ENCODE measurements at places on chromosomes 6 and 20.

DNA sequence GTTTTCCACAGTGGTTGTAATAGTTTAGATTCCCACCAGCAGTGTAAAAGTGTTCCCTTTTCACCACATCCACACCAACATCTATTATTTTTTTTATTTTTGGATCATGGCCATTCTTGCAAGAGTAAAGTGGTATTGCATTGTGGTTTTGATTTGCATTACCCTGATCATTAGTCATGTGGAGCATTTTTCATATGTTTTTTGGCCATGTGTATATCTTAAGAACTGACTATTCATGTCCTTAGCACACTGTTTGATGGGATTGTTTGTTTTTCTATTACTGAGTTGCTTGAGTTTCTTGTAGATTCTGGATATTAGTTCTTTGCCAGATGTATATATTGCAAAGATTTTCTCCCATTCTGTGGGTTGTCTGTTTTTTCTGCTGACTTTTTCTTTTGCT is 820.1 kb downstream of the TENT5A start:
- DNase-seq: no peak

DNA sequence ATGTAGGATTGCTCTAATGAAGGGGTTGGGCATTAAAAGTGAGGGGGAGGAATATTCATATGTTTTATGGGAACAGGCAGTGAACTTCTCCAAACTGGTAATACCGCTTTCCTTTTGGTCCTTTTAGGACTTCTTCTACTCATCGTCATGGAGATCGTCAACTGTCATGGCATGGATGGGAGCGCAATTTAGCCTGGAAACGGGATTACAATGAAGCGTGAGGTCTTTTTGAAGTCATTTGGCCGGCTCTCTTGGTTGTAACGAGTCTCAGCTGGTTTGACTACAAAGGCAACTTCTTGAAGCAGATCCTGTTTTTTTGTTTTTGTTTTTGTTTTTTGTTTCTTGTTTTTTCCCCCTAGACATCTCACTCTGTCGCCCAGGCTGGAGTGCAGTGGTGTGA is 1.4 kb upstream of the HLA-E start:
- no peak for DNase-seq

DNA sequence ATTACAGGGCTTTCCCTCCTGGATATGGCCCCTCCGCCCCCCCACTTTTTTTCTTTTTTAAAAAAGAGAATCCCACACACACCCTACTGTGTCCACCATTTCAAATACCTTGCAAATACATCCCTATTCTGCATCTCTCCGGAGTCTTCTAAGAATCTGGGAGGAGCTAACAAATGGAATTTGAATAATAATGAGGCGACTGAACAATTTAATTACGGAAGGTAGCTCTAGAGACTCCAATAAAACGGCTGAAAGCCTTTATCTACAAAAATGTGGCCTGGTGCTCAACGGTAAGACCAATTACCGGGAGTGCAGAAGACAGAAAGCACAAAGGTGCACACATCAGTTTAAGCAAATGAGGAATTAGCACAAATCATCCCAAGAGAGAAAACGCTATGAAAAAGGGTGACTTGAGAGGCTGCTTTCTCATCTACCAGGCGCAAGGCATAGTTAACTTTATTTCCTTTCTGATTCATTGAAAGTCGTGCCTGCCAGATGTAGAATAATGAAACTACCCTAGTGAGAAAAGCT is 1.8 kb downstream of the RRAGD start:
- no peak for DNase-seq

GRCh38 chr6:36626636-36627035 is 32.5 kb downstream of the SRSF3 start:
- DNase-seq: no peak

DNA sequence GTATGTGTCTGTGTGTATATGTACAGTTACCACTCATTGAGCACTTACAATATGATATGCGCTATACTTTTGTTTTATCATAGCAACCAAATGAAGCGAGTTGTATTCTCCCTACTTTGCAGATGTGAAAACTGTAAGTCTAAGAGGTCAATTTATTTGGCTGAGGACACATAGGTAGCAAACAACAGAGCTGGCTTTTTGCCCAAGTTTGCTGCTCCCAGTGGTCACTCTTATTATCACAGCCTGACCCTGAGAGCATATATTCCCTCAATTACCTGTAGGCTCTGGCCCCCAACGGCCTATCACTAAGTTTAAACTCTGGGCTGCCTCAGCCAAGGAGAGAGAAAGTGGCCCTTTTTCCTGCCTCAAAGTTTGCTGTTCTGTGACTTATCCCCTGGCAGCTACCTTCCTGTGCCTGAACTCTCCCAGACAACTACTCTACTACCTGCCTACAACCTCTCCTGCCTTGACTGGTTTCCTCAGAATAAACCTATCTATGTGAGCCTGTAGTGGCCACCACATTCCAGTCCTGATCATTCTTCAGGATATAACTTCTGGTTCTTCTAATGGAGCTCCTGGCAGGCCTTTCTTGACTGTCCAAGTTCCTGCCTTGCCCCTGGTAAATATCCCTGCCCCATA is 221.8 kb downstream of the FRK start:
- no peak for DNase-seq

DNA sequence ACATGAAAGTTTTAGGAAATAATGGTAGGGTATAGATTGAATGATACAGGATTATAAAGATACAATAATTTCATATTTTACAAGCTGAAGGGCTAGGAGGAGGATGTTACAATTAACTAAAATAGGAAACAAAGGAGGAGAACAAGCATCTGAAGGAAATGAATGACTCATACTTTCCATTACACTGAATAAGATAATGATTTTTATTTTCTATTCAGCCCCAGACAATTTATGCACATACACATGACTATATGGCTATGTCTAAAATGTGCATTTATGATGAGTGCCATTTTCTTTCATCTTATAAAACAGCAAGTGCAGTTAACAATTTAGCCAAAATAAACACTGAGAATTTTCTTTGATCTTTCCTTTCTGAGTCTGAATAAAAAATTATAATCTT is 994.6 kb upstream of the ADGRB3 start:
- DNase-seq: no peak

GRCh38 chr6:152983637-152984512 is 1.0 kb upstream of the FBXO5 start:
- peak; percentile 95 for DNase-seq

DNA sequence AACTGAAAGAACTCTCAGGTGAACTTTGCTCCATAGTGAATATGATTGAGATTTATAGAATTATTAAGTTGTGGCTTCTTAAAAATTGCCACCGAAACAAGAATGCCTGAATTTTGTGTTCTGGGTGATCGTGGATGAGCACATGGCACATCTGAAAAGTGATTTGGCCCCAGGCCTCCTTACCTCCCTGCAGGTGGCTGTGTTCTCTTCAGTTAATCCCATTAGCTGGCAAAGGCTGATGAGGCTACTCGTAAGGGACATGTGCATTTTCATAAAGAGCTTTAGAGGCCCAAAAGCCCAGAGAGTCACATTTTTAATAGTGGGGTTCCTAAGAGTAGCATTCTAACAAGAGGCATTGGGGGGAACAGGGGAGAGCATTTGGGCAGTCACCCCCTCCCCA is 22.6 kb downstream of the GNAS start:
- no peak for DNase-seq

- no peak for DNase-seq
These were observed 41.7 kb downstream of the PMEPA1 start for GRCh38 chr20:57667924-57668782.

GRCh38 chr6:109800771-109801170 is 109.7 kb downstream of the FIG4 start:
- DNase-seq: no peak

- no peak for DNase-seq
These were observed 87.9 kb downstream of the PTPN1 start for GRCh38 chr20:50598074-50598473.

- peak; percentile 80 for DNase-seq
These were observed 21.1 kb downstream of the RAET1L start for GRCh38 chr6:150004101-150004782.

GRCh38 chr6:136249336-136249735 is 775 bp downstream of the MTFR2 start:
- no peak for DNase-seq

DNA sequence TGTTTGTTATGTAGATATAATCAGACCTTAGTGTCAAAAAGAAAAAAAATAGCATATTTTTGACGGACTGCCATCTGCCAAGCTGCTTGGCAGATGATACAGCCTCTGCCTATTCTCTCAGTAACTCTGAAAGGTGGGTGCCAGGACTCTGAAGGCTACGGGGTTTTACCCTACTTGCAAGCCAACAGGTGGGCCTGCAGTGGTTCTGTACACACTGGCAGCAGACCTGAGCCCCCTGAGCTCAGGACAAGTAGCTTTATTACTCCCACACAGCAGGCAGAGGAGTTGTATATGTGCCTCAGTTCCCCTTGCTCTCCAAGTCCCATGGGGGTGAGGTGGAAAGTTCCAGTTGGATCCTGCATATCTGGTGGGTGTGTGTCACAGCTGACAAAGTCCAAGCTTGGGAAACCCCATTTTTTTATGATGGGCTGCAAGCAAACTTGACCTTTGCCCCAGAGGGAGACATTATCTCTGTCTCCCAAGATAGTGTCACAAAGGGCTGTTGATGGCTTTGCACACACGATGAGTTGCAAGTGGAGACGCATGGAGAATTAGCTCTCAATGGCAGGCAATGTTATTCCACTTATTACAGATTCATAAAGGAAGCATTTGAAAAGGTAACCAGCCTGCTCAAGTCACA is 20.5 kb upstream of the AFDN start:
- no peak for DNase-seq

GRCh38 chr6:684831-685636 is 7.9 kb downstream of the EXOC2 start:
- DNase-seq: no peak

- DNase-seq: no peak
These were observed 16.8 kb downstream of the MYLK4 start for GRCh38 chr6:2733736-2734480.

GRCh38 chr6:94227741-94228140 is 808.4 kb upstream of the EPHA7 start:
- no peak for DNase-seq

- no peak for DNase-seq
These were observed 47.1 kb downstream of the SNAI1 start for GRCh38 chr20:50029697-50030461.

DNA sequence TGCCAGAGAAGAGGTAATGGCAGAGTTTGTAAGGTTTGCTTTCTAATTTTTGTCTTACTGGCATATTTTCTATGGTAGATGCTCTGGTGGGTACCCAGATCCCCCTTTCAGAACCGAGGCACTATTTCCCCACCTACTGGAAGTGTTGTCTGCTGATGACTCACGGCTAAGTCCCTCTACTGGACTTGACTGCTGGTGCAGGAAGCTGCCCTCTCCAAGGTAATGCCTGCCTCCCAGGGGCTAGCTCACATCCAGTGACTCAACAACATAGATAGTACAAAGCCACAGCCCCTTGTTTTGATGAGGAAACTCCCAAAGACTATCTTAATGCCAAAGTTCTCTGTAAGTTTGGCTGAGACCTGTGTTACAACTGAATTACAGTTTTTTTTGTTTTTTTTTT is 285.4 kb upstream of the FLRT3 start:
- no peak for DNase-seq

- DNase-seq: no peak
These were observed 64.8 kb upstream of the BEND3 start for GRCh38 chr6:107180099-107180498.

GRCh38 chr6:157158897-157159296 is 164.4 kb downstream of the TMEM242 start:
- DNase-seq: no peak

DNA sequence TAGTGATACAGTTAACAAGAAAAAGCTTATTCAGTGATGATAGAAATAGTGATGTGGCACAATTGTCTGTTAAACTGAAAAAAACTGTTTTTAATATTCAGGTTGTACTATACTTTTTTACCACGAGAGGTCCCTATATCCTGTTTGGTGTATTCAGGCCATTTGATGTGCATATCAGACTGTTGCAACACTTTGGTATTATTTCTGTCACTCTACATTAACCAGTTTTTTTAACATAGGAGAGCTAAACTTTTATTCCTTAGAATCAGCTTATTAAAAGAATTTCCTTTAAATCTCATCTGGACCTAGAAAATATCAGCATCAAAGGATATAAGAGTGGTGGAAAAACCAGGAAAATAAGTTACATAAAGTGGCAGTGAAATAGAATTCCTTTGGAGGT is 36.8 kb downstream of the TSPYL4 start:
- DNase-seq: peak; percentile 46

DNA sequence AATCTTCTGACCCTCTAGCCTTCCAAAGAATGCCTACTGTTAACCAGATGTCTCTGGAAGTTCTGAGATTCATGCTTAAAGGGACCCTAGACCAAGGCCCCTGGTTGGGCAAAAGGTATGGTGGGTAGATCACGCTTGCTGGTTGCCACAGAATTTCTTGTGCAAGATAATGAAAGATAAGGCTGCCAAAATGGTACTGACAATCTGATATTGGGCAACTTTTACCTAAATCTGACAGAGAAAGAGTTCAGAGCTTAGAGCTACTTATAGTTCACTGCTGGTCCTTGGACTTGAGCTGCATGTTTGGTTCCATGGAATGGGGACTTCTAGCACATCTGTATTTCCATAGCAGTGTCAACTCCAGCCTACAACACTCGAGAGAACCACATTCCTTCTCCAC is 12.0 kb downstream of the DEFB114 start:
- DNase-seq: no peak

- DNase-seq: no peak
These were observed 50.6 kb upstream of the RNF182 start for GRCh38 chr6:13874191-13874549.

DNA sequence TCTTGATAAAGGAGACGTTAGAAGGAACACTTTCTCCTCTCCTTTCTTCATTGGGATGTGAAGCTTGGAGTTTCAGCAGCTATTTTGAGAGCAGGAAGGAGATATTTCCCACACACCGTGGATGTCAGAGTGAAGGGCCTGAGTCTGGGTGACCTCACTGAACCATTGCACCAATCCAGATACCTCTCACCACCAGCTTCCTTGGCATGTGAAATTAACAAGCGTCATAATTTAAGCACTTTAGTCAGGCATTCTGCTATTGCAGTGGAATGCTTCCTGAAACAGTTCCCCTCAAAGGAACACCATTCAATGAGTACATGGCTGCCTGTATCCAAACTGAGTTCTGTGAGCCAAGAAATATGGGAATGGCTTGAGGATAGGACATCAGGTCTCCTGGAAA is 83.7 kb downstream of the CHMP4B start:
- no peak for DNase-seq

- DNase-seq: no peak
These were observed 13.5 kb downstream of the PIGU start for GRCh38 chr20:34663213-34663943.

Measured in CD4-positive, alpha-beta T cell treated with Interleukin-12 subunit alpha and Interleukin-12 subunit beta, for 1 hour (primary cell).